Fibroblast of skin of back (primary cell): ENCODE measurements at places on chromosomes 1 and 21.
A peak's percentile ranks its signal among the peaks of the same experiment; 100 is the strongest.

DNA sequence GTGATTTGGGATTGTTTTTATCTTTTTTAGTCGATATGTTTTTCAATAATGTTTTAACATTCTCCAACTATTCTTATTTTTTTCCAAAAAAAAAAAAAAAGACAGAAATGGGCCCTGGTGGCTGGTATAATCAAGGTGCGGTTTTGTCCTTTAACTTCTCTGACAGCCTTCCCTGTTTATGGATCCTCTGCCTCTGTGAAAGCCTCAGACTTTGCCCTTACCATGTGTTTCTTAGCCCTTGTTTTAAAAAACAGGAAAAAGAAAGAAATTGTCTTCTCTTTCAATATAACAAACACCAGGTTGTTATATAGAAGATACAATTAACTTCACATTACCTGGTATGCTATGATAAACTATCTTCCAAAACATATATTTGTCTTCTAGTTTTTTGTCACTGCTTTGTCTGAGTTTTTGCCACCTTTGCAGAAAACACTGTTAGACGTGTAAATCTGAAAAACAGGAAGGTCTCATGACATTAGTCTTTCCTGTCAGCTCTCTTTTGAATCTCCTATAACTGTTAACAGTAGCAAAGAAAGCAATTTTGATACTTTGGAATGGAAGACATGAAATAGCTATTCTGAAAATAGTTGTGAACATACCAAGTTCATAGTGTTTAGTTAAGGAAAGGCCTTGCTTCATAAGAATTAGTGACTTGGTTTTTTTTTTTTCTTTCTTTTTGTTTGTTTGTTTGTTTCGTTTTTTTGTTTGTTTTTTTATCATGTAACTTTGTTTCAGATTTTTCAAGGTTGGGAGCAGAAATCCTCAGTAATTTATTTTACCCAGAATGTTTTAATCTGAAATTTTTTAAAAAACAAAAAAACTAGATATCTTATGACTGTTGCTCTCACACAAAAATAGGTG is 31.7 kb upstream of the CACYBP start:
- DNase-seq: no peak

- peak; percentile 59 for DNase-seq
Measured at GRCh38 chr1:70459496-70460225, 48.6 kb downstream of the CTH start.

DNA sequence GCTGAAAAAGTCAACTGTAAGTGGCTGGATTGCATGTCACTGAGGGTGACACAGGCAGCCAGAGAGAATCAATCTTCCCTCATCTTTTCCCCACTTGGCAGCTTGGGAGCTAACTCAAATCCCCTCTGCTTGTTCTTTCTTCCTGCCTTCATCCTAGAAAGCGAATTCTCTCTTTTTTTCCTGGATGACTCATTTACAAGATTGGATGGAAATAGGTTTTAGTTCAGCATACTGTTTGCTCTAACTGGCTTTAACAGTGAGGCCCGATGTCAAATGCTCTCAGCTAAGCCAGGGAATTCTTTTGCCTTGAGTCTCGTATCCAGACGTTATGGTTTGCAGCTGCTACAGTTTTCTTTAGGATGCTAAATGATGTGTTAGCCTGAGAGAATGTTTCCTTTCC is 72.7 kb downstream of the HUNK start:
- DNase-seq: peak; percentile 89

DNA sequence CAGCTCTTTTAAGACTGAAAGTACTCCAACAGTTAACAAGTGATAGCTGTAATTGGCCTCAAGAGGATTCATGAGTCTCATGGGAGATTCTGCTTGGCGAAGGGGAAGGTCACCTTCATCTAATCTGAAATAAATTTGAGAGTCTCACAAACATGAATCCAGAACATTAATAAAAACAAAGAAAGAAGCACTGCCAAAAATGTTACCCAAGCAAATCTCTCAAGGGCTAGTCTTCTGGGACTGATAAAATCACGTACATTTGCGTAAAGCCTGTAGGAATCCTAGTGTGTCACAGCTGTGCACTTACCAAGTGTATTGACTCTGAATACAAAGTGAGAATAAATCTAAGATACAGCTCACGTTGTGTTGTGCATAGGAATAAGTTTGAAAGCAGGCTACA is 21.2 kb upstream of the NUF2 start:
- DNase-seq: no peak

- no peak for DNase-seq
Measured at GRCh38 chr1:153860285-153860684, 62.5 kb downstream of the GATAD2B start.

GRCh38 chr1:151579436-151580225 is 32.2 kb upstream of the SNX27 start:
- DNase-seq: no peak

- DNase-seq: no peak
Measured at GRCh38 chr21:28298251-28298672, 694.4 kb downstream of the LTN1 start.

DNA sequence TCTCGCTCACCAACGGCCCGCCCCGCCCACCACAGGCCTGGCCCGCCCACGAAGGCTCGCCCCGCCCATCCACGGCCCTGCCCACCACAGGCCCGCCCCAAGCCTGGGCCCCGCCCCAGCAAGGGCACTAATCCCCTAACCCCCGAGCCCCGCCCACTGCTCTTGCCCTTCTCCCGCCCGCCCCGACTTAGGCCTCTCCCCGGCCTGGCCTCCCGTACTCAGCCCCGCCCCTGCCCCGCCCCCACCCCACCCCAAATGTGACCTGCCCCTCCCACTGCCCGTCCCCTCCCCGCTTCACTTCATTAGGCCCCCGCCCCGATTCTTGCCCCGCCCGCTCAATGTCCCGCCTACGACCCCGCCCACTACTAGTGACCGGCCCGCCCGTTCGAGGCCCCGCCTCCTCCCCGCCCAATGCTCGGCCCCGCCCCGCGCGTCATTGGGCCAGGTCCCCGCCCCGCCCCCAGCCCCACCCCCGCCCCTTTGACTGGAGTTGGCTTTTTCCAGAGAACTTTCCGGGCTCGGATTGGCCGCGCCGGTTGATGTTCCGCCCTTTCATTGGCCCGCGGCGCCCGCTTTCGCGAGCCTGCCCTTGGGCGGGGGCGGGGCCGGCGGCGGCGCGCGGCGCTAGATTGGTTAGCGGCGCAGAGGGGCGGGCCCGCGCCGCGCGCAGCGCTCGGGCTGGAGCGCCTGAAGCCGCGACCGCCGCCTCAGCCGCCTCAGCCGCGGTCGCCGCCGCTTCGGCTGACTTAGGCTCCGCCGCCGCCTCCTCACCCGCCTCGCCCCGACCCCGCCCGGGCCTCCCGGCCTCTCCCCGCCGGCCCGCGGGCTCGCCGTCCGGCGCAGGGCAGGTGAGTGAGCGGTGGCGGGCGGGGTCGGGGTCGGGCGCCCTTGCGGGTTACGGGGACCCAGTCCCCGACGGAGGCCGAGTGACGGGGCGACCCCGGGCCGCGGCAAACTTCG is at the start of gene PCBP3:
PCBP3 (plus strand) TSS at position 705 of the 960 bp plus-strand sequence. CDS start 206,361 bp downstream, outside the sequence.
- peak; percentile 94 for DNase-seq

GRCh38 chr1:51861669-51862068 is 16.9 kb downstream of the NRDC start:
- DNase-seq: no peak

DNA sequence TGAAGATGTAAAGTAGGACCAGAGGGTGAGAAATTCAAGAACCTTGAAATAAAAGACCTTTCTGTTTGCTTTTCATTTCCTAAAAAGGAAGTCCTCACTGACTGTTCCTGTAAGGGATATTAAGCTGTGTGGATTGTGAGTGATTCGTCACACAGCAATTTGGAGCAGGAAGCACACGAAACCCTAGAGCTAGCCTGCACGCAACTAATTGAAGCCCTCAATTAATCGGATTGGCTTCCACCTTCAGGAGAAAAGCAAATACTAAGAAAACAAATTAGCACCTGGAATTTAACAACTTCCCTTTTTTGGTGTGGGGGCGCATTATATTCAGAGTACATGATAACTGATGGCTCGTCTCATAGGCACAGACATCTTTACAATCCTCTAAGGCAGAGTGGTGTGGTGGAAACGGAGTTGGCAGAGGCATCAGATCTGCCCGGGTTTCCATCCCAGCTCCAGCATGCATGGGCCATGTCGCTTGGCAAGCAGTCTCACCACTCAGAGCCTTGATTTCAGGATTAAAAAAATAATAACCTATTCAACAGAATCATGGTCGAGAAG is 95.2 kb downstream of the KCNJ15 start:
- peak; percentile 97 for DNase-seq

GRCh38 chr1:237226177-237226944 is 184.4 kb downstream of the RYR2 start:
- DNase-seq: no peak

- peak; percentile 89 for DNase-seq
Measured at GRCh38 chr1:65423884-65424572, 3.6 kb downstream of the LEPR start.

DNA sequence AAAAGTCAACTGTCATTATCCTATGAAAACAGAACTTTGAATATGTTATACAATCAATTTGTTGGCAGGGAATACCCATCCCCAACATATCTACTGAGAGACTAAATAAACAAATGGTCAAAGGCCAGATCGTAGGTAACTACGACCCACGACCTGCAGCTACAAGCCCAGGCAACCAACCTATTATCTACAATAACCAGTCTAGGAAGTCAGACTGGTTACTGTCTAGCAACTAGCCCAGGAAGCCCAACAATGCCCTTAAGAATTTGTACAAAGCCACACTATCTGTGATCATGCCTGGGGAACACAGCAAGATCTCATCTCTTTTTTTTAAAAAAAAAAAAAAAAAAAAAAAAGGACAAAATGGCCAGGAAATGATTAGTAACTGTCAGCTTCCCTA is 58.7 kb downstream of the SMYD3 start:
- peak; percentile 15 for DNase-seq

DNA sequence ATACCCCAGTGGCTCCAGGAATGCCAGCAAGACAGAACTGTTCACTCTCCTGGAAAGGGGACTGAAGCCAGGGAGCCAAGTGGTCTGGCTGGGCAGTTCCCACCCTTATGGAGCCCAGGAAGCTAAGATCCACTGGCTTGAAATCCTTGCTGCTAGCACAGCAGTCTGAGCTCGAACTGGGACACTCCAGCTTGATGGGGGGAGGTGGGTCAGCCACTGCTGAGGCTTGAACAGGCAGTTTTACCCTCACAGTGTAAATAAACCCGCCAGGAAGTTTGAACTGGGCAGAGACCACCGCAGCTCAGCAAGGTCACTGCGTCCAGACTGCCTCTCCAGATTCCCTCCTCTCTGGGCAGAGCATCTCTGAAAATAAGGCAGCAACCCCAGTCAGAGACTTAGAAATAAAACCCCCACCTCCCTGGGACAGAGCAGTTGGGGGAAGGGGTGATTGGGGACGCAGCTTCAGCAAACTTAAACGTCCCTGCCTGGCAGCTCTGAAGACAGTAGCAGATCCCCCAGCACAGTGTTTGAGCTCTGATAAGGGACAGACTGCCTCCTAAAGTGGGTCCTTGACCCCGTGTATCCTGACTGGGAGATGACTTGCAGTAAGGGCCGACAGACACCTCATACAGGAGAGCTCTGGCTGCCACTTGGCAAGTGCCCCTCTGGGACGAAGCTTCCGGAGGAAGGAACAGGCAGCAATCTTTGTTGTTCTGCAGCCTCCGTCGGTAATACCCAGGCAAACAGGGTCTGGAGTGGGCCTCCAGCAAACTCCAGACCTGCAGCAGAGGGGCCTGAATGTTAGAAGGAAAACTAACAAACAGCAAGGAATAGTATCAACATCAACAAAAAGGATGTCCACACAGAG is 568.4 kb downstream of the PLA2G4A start:
- no peak for DNase-seq

DNA sequence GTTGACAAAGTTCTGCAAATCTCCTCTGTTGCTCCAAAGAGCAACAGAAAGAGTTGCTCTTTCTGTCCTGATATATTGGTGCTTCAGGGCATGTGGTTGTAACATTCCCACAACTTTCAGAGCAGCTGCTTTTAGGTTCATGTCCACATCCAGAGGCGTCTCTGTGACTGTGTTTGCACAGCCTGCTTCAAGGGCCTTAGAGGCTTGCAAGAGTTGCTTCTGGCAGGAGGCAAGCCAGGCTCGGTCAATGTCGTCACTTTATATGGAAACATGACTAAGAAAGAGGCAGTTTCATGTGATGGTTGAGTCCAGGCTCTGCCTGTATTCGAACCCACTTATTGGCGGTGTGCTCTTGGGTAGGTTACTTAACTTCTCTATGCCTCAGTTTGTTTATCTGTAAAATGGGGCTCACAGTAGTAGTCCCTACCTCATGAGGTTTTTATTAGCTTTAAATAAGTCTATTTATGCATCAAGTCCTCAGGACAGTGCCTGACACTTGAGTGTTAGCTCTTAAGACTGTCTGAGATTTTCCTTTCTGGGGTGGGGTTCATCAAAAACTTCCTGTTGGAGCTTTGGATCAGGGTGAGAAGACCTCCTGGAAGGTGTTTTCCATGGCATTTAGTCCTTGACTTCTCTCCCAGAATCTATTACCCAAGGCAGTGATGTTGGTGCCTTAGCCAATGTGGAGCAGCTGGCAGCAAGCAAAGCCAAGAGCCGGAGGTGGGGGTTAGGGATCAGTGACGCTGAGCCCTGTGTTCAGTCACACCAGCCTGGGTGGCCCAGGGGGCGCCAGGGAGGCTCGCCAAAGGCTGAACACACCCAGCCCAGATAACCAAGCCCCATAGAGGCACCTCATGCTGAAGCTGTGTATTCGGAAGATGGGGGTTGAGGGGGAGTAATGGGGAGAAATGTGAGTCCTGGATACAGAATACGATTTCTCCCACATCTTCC is 18.9 kb downstream of the LHX4 start:
- DNase-seq: no peak

DNA sequence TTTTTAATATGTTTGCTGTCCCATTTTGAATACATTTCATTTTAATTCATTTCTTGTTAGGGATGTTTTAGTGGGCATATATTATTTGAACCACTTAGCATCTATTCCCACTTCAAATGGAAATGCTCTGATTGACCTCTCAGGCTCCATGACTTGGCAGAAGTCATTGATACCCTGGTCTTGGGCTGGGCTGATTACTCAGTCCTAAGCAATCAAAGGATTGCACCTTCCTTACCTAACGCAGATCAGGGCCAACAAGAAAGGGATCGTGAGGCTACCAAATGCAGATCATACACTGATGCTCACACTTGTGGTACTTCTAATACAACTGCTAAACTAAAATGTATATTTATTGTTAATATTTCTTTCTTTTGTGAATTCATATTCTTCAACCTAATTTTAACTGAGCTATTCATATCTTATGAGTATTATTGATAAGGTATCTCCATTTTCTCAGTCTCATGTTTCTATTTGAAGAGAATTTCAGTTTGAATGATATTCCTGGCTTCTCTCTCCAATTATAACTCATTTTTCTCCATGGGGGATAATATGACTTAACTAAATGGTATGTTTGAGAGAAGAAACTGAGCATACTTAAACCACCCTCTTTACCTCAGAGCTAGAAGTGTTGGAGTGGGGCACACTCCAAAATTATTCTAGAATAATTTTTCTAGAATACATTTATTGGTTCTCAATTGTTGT is 615.5 kb upstream of the ADAMTS5 start:
- DNase-seq: peak; percentile 76
